COR-L47 (cell line): ENCODE measurements at places on chromosomes 7 and 10.

- no peak for DNase-seq
These were observed 187.7 kb downstream of the MTERF1 start for GRCh38 chr7:91692800-91693199.

- no peak for DNase-seq
These were observed 862.3 kb downstream of the TYW1 start for GRCh38 chr7:67858931-67859330.

- DNase-seq, result no peak
These were observed 195.1 kb upstream of the HABP2 start for GRCh38 chr10:113357681-113358300.

DNA sequence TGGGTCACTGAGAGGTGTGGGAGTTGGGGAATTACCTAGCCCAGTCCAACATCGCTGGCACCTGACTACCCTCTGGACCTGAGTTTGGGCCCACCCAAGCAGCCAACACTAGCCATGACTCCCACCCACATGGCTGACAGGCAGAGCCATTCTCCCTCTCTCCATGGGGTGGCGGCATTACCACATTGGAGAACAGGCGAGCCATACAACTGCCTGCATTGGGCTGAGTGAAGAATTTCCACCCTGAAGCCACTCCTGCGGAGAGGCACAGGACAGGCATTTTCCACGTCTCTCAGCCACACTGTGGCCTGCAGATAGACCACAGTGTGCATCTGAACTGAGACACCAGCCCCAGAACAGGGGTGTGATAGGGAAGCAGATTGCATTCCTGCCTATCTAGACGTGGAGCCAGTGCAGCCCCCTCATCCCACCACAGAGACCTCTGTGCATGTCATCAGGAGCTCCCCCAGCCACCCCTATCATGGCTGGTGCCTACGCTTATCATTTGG, 58.2 kb upstream of the ANTXRL start:
- DNase-seq, result peak; percentile 11

DNA sequence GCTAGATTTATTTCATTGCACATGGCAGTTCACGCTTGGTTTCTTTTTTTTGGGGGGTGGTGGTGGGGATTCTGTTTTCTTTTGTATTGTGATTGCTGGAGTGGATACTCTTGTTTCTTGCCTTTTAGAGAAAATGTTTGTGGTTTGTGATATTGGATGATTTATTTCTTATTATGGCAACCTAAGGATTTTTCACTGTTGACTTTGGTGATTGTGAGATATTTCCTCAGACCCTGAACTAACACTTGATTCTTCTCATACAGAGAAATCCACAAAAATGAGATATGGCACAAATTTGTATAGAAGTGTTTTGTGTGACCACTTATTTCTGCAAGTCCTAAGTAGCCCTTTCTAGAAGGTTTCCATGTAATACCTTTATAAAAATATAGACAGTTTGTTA, 871.1 kb downstream of the LRMDA start:
- DNase-seq, result no peak

DNA sequence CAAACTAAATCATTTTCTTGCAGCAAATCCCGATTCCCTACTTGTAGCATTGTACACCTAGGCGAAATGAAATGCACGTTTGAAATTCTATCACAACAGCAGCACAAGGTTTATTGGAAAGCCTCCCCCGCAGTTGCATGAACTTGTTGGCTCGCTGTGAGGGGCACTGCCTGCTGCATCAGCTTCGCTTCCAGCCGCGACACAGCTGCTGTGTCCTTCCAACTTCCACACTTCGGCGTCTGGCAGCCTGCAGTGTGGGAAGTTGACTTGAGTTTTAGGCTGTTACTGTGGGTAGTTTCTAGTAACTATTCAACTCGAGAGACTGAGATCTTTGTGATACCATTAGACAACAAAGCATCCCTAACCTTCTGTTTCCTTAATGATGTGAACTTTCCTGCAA, 315.8 kb upstream of the TPK1 start:
- DNase-seq, result no peak

GRCh38 chr10:131944412-131944811, 37.3 kb downstream of the BNIP3 start:
- no peak for DNase-seq

- no peak for DNase-seq
These were observed 44.3 kb downstream of the NUDCD3 start for GRCh38 chr7:44445986-44446671.

DNA sequence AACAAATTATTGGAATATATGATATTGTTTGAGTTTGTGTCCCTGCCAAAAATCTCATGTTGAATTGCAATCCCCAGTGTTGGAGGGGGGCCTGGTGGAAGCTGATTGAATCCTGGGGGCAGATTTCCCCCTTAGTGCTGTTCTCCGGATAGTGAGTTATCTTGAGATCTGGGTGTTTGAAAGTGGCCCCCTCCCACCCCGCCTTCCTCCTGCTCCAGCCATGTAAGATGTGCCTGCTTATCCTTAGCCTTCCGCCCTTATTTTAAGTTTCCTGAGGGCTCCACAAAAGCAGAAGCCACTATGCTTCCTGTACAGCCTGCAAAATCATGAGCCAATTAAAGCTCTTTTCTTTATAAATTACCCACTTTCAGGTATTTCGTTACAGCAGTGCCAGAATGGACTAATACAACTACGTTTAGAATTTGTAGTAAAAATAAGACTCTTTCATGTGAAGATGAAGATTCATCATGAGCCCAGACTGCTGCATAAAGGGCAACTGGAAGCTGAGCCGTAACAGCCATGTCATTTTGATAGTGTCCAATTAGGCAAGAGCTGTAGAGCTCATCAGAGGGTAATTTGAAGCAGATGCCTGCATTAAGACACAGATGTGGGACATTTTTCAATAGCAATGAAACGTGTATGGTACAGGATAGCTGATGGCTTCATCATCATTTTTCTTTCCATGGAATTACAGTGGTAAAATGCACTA, 1007.2 kb downstream of the REEP3 start:
- DNase-seq, result no peak

DNA sequence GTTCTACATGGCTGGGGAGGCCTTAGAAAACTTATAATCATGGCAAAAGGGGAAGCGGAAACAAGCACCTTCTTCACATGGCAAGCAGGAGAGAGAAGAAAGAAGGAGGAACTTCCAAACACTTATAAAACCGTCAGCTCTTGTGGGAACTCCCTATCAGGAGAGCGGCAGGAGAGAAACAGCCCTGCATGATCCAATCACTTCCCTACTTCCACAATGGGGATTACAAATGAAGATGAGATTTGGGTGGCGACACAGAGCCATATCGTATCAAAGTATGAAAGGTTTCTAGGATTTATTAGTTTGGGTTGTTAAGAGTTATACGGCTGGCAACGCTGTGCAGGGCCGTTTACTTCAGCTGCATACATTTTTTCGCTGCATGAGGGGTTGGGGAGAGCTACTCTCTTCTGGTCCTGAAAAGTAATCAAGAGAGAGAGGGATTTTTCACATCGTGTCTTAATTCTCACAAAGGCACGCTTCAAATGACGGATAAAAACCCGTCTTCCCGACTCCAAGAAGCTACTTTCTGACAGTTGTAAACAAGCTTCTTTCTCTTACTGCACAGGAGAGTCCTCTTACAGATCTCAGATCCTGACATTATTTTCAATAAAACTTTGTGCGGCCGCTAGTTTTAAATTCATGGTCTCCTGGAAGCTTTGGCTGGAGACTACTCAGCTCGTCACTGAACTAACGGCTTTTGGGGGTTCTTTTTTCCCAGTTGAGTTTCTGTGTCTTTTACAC, 751 bp upstream of the GTPBP10 start:
- DNase-seq, result no peak

GRCh38 chr7:54662701-54663100, 96.3 kb downstream of the SEC61G start:
- DNase-seq, result no peak

DNA sequence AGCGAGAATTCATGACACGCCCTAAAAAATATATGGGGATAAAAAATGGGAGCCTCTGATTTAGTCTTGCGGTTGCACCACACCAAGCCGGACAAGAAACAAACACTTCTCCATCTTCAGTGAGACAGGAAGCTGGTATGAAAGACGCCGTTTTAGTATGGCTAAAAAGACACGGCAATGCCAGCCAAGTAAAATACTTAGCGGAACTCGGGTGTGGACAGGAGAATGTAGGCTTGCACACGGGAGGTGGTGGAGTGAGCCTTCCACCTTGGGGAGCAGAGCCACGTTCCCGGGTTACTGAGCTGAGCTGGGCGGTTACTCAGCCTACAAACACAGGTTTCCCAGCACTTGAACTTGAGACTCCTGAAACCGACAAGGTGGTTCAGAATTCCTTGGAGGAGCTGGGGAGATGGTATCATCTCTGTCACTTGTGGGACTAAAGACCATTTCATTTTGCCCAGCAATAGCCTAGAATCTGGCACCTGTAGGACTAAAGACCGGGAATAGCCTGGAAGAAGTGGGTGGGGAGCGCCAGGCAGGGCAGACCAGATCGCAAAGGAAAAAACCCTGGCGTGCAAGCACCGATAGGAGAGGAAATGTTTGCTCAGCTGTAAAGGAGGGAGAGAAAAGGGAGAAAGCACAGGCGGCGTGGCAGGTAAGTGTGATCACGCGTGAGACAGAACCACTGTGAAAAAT, 34.8 kb upstream of the SEPHS1 start:
- DNase-seq, result no peak

DNA sequence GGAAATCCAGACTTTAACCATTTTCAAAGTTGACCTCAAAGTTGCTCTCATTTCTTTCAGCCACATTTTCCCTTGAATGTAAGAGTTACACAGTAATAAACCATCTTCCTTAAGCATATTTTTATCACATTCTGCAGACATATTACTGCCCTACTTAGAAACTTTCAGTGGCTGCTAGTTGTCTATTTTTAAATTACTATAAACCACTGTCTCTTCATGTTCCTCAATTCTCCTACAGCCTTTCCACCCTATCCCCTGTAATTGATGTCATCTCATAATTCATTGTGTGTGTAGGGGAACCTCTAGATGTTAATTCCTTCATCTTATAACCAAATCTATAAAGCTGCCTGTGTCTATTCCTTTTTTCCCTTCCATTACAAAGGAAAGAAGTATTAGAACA, 78.1 kb upstream of the STRIP2 start:
- no peak for DNase-seq

GRCh38 chr10:130568246-130568645, 432.1 kb downstream of the GLRX3 start:
- no peak for DNase-seq

GRCh38 chr10:112412696-112413095, 34.0 kb downstream of the ZDHHC6 start:
- DNase-seq, result no peak

- no peak for DNase-seq
These were observed 14.2 kb downstream of the ZNF365 start for GRCh38 chr10:62388328-62388727.

- DNase-seq, result no peak
These were observed 126.2 kb downstream of the ANLN start for GRCh38 chr7:36515847-36516246.

DNA sequence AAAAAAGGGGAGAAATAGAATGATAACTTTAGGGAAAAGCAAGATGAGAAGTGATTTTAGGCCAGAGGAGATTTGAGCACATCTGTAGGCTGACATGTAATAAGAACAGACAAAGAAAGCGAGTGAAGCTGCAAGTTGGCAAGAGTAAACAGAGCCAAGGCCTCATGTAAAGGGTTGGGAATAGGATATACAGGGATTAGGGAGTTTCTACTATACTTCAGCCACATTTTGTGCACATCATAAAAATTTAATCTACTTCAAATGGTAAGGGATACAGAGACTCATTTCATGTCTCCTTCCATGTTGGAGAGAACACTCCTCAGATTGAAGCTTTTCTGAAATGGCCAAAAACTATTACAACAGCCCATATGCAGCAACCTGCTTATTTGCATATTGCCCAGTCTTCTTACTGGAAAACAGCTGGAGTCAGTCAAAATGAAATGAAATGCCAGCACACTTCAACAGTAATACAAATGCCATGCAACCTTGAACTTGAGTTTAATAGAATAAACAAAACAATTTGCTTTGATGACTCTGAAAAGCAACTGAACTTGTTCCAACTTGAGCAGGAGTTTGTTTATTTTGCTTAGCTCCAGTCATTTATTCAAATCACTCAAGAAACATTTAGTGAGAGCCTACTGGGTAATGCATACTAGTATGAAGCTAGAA, 49.9 kb downstream of the NRCAM start:
- no peak for DNase-seq

GRCh38 chr10:61774031-61774430, 111.3 kb downstream of the CABCOCO1 start:
- DNase-seq, result no peak

GRCh38 chr10:75024971-75025523, 86.4 kb upstream of the SAMD8 start:
- DNase-seq, result peak; percentile 4

DNA sequence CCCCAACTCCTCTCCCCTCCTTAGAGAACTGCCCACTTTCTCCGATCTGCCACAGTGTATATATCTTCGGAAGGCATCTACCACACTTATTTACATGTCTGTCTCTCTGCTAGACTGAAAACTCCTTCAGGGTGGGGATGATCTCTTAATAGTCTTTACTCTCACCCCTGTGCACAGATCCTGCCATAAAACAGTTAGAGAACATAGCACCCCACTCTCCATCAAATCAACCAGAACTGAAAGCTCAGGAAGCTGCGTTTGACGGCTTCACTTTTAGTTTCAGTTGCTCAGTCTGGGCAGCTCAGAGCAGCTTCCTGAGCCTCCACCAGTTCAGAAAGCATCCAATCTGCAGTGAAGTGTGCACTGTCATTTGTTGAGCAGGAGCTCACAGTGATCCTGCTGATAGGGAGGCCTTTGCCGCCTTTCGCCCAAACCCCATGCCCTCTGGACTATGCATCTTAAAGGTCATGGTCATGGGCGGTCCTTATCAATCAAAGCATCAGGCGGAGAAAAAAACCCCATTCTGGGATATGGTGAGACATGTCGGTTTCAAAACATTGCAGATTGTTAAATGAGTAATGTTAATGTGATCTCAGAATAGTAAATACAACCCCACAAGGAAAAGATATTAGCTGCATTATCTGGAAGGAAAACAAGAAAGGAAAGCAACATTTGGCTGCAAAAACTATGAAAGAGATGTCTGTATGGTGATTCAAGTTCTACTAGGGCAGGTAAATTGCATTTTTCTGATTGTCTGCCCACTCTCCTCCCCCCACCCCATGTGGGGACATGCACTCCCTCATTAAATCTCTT, 167.1 kb upstream of the ADO start:
- DNase-seq, result no peak

GRCh38 chr7:20269726-20270125, 52.5 kb upstream of the MACC1 start:
- no peak for DNase-seq

DNA sequence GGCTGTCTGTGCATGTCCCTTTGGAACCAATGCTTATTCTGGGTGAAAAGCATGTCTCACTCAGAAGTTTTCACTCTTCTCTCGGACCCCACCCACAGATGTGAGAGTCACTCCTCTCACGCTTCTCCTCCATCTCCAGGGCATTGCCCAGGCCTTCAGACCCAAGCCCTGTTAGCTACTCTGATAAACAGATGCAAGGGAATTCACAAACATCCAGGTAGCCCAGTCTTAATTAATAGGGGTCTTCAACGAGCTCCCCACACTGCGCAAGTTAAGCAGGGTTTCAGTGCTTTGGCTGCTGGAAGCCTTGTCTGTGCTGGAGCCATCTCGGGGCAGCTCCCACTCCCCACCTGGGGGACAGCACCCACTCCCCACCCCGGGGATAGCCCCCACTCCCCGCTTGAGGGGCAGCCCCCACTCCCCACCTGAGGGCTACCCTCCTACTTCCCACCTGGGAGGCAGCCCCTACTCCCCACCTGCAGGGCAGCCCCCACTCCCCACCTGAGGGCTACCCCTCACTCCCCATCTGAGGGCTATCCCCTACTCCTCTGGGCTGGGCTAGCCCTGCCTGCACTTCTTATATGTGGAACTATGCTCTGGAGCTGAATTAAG, 8.7 kb downstream of the PKD1L1 start:
- no peak for DNase-seq
